ENCODE measurements at places on chromosomes 12 and 14. TPM values are rescaled to one million over a fixed set of nuclear protein-coding genes. Genes with fewer than 3 reads are reported as not detected.

GRCh38 chr12:75937486-75937885 lies 94.1 kb downstream of the PHLDA1 start:
- DNase-seq = no peak

Gene KRT79
- not detected for total RNA-seq

Gene POTEG
- not detected for total RNA-seq

DNA sequence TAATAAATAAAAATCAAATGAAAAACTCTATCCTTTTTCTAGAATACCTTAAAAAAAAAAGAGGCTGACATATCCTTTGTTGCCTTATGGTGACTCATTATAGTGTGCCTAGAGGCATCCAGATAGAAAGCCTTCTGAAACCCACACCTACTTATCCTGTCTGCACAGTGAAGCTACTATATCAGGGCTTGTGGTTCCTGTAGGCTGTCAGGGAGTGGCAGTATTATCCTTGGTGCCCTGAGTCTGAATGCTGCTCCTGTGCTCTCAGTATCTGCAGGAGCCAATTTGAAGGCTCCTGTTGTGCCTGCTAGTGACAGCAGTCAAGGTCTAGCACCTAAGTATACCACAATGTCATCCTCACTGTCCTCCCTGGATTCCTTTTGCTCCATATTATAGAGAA lies 168.4 kb upstream of the AVPR1A start:
- DNase-seq = no peak

- no peak for DNase-seq
These were observed 31.3 kb upstream of the BCAT1 start for GRCh38 chr12:24979976-24980730.

- no peak for DNase-seq
These were observed 93.2 kb downstream of the NAV3 start for GRCh38 chr12:77923882-77924281.

GRCh38 chr14:98999901-99000300 lies 272.1 kb downstream of the BCL11B start:
- no peak for DNase-seq

Gene LYSET
- 7.7 TPM for total RNA-seq

DNA sequence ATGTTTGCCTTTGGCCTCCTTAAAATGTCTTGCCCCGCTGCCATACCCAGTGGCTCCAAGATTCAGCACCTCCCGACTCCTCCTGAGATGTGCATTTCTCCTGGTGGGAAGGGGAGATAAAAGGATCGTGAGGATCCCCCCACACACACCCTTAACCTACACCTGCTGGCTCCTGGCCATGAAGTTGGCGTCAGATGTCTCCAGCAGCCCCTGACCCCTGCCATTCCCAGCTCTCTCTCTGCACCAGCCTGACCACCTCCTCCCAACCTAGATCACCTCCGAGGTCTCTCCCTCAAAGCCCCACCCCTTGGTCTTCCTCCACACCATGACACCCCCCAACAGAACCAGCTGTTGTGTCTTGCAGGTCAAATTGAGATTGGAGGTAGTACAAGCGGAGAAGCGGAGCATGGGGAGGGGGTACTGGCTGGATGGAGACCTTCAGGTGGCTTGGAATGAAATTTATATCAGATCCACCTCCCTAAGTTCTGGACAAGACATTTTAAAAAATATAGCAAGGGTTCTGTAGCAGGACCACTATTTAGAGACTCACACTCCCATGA lies 151.1 kb upstream of the FKBP4 start:
- no peak for DNase-seq

- no peak for DNase-seq
These were observed 158.9 kb upstream of the PLEKHA5 start for GRCh38 chr12:18970603-18971002.

Measured in tibial nerve (tissue), 4 donors.